ENCODE measurements at places on chromosomes 11 and 22. TPM values are rescaled to one million over a fixed set of nuclear protein-coding genes. Genes with fewer than 3 reads are reported as not detected.

CBLIF gene
- polyA plus RNA-seq: not detected

TRIOBP gene
- polyA plus RNA-seq: 0.23 TPM

C11orf52 gene
- 1.7 TPM for polyA plus RNA-seq

MMP27 gene
- not detected for polyA plus RNA-seq

TMEM258 gene
- polyA plus RNA-seq: 402 TPM

Data from Purkinje cell (primary cell).